Activated CD8-positive, alpha-beta memory T cell treated with anti-CD3 and anti-CD28 coated beads, Interleukin-2, amount 10 ng/mL, durations not matched to agents 7 days and 5 days (primary cell): ENCODE measurements at places on chromosomes 1 and 21.

DNA sequence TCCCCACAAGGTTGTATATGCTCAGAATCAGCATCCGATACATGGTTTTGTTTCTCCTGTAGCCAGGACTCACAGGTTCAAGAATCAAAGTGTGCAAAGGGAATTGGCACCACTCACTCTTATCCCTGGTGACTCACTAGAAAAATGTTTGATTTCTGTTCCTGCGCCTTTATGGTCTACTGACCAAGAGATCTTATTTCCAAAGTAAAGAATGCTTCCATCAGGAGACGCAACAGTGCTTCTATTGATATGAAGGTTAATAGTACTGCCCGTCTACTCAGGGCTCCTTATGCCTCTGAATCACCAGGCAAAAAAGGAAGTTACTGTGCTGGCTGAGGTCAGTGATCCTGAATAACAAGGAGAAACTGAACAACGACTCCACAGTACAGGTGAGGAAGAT, 1392.0 kb upstream of the PRMT6 start:
- DNase-seq = no peak

DNA sequence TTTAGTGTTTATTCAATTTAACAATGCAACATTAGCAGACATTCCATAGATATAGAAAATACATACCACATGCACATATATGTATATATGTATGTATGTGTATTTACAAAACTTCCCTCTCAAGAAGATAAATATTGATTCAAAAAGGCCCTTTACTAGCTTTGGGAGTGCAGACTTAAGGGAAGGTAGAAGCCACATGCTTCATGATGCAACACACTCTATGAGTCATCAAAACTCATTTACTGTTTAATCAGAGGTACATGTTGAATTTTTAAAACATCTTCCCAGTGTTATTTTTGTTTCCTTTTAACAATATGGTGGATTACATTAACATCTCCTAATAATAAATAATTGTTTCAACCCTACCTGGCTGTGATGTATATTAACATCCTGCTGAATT, 61.4 kb upstream of the KIRREL1 start:
- DNase-seq = no peak

DNA sequence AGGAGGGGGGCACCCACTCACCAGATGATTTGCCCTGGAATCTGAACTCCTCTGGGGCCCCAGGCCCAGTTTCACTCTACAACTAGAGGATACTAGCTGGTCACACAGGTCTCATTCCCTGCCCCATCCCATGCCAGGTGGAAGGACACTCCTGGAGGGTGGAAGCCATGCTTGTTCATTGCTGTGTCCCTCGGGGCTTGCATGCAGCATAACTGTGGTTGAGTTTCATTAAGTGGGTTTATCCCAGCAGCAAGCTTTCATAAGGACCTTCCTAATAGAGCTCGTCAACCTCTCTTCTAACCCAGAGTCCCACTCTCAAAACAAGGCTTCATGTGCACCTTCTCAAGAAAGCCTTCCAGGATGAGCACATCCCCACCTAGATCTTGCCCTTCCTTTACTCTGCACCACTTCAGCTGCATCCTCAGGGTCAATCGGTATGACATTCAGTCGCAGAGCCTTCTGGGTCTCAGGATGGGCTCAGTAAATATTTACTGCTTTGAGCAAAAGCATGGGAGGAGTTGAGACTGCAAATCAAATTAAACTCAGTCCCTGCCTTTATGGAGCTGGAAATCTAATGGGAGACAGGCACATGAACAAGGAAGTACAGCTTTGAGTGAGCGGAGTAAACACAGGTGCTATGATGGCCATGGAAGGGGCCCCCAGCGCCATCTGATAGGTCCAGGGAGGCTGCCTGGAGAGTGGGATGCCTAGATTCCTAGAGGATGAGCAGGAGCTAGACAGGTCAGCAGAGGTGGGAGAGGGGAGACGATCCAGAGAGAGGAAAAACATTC, 32.3 kb downstream of the LAMB3 start:
- DNase-seq = no peak

GRCh38 chr1:119884711-119885110, 11.6 kb downstream of the ADAM30 start:
- no peak for DNase-seq

DNA sequence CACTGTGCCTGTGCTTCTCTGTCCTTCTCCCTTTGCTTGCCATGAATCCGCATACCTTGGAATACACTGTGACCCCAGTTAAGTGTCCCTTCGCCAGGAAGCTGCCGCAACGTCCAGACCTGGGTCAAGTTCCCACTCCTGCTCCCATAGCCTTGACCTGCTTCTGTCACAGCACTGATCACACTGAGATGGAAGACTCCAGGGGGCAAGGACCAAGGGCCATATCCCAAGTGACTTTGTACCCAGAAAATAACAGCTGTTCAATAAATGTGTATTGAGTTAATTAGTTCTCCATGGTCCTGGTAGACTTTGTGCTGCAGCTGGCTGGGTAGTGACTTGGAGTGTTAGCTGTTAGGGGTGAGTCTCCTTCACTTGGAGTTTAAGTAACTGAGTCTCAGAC, 25.8 kb downstream of the SLC5A9 start:
- DNase-seq = no peak

- DNase-seq = no peak
Measured at GRCh38 chr21:43892984-43893535, 28.0 kb downstream of the AGPAT3 start.

DNA sequence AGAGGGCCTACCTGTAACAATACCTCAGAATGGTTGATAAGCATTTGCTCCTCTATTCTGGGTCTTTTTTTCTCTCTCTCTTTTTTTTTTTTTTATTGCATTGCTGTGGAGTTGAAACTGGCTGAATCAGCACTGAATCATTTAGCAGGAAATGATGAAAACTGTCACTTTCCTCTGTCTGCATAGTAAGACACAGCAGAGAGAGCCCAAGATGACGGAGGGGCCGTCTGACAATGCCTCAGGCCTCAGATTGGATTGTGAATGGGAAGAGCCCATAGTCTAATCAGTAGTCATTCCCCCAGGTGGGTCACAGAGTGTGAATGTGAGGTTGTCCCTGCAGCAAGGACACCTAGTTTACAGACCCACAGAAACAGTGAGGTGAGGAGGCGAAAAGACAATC, 193.2 kb upstream of the PLXNA2 start:
- DNase-seq = no peak

GRCh38 chr1:44047131-44047530, 15.9 kb upstream of the SLC6A9 start:
- no peak for DNase-seq

DNA sequence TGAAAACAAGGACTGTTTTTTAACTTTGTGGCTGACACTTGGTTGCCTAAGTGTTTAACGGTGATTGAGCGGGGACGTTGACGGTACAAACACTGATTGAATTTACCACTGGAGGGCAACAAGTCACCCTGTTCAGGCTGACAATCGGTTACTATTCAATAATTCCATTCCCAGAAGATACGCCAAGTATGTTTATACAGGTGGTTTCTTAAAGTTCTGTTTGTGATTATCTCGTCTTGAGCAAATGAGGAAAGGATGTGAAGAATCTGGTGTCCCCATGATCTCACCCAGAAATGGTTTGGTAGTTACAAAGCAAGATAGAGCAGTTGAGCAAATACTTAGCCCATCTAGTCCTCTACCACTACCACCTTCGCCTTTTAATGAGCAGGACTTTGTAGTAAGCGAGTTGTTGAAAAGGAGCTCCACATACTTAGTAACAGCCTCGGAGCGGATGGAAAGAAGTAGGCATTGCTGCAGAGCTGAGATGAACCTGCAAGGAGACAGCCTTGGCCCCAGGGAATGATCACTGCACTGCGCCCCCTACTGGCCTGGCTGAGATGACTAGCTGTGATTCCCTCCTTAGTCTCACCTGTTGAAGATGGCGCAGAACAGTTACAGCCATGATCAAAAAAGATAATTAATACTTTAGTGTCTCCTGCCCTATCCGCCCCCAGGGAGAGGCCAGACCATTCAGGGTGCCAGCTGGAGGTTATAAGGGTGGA, 36.3 kb downstream of the IFNAR1 start:
- DNase-seq = peak; percentile 90

DNA sequence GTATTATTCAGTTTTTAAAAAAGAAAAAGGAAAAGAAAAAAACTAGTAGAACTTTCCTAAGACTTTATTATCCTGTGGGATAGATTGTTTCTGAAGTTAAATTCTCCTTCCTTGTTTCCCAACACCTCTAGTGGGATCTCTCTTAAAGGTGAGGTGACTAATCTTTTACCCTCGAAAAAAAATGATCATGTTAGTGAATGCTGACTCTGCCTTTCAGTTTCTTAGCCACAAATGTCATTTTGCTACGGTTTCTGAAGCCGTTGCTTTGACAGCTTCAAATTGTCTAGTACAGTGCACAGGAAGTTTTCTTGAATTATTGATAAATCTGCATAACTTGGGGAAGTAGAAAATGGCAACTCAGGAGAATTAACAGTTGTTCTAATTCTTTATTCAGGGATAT, 13.0 kb upstream of the NEK7 start:
- DNase-seq = no peak

GRCh38 chr1:69167876-69168275, 399.8 kb upstream of the LRRC7 start:
- DNase-seq = no peak

DNA sequence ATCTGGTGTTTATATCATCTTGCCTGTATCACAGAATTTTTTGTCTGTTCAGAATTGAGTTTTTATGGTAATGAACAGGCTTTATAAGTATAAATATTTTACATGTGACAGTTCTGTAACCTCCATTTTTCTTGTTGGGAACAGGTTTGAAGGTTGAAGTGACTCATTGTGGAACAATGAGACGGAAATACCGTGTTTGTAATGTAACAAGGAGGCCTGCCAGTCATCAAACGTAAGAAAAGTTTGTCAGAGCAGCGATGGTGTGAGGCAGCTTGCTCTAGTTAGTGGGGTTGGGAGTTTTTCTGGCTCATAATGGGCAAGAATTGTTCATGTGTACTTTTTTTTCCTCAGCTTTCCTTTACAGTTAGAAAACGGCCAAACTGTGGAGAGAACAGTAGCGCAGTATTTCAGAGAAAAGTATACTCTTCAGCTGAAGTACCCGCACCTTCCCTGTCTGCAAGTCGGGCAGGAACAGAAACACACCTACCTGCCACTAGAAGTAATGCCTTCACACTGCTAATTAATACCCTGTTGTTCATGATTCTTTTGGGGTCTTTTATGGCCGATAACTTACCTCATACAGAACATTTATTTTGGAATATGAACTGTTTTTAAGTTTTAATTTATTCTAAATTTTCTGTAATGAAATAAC, 75.2 kb upstream of the TEKT2 start:
- DNase-seq = no peak

GRCh38 chr1:27774654-27775053, 1.6 kb downstream of the STX12 start:
- no peak for DNase-seq

- DNase-seq = no peak
Measured at GRCh38 chr1:53078333-53079101, 16.5 kb downstream of the PODN start.

DNA sequence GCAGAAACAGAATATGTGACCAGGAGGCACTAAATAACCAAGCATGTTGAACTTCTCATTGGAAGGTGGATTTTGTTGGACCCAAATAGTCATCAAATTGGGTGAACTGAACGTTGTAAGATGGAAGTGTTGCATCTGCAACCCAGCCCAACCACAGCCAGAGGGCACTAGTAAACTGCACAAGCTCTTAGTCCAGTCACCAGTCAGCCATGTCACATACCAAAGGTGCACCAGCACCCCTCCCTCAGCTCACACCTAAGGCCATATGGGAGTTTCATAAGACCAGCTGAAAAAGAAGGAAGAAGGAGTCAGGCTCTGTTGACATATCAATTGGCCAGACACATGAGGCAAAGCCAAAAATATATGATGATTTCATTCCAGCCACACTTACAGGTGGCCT, 481.7 kb upstream of the NR5A2 start:
- DNase-seq = no peak

DNA sequence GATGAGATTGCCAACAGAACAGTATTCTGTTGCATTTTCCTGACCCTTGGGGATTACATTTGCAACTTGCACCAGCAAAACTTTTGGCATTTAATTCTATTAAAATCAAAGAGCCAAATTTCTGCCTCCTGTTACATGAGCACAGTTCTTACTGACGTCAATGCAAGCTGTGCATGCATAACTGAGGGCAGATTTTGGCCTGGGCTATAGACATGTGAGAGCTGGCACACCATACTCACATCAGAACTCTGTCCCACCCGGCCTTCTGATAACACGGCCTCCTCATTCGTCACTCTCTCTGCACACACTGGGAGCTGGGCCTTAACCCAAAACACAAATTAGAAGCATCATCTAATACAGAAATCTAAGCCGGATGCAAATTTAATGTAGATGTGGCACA, 31.5 kb downstream of the PAPPA2 start:
- DNase-seq = no peak

- DNase-seq = no peak
Measured at GRCh38 chr1:109783436-109783835, 19.7 kb upstream of the EPS8L3 start.

DNA sequence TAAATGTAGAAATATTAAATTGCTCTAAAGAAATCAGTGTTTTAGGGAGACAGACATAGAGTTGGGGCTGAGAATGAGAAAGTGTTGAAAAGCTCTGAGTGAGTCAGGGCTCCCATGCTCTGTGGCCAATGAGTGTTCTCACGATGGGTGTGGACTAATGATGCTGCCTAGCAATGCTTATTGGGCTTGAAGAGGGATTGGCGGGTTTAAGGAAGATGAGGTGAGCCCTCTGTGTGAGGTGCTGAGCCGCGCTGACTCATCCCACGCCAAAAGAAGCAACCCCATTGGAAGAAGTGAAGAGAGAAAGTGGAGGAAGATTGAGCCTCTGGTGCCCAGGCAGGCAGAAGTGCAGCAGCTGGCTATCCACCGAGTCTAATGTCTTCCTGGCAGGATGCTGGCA, 65.1 kb upstream of the DPT start:
- DNase-seq = no peak

GRCh38 chr1:8516793-8517556, 199.1 kb downstream of the SLC45A1 start:
- no peak for DNase-seq

DNA sequence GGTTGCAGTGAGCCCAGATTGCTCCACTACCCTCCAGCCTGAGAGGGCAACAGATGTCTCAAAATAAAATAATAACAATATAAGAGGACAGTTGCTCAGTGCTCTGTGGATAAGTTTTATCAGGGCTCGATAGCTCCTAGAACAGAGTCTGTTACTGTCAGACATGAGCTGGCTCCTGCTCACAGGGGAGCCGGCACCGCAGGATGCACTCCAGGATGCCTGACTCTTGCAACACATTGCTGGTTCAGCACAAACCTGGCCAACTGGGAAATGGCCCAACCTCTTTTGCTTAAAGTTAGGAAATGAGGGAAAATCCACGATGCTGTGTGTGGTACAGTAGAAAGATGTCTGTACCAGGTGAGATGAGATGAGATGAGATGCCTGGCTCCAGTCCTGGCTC, 5.8 kb upstream of the CTSE start:
- no peak for DNase-seq
